Muscle of arm (tissue), 14 donors: ENCODE measurements at places on chromosomes 6 and 20. TPM values are rescaled to one million over a fixed set of nuclear protein-coding genes. Genes with fewer than 3 reads are reported as not detected.

Gene MYH7B
- polyA plus RNA-seq, result 79.6 TPM

Gene BHLHE23
- not detected for polyA plus RNA-seq

- no peak for DNase-seq
Observed at GRCh38 chr6:88815491-88815890, 147.9 kb downstream of the RNGTT start.

DNA sequence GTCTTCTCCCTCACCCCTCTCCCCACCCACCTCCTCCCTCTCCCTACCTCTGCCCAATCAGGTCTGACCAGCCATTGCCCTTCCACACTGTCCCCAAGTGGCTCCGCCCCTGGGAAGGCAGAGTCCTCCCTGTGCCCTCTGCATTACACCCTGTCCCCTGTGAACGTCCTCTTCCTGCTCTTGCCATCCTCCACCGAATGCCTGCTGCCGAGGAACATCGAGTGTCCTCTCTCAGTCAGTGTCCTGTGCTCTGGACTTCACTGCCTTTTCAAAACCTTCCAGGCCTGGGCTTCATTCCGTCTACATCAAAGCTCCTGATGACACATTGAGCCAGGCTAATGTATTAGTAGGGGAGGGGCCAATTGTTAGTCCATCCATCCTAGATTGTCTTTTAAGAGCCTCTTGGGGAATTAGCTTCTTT, 3.3 kb upstream of the PACSIN1 start:
- no peak for DNase-seq

DNA sequence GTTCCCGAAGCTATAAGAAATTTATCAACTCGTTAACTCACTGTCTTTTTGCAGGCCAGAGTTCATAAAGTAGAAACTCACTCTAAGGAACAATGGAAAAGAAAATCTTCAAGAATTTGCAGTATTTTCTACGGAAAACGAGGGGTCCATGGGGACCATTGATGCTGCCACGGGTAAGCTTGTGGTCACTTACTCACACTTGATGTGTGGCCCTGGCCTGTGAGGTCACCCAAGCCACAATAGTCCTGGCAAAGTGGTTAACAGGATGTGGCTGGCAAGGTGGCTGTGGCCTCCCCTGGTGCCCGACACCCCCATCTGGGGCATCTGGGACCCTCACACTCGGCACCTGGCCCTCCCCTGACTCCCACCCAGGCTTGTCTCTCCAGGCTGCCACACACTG, 123.4 kb downstream of the C6orf118 start:
- DNase-seq, result no peak
